ENCODE measurements at places on chromosomes 4 and X.

DNA sequence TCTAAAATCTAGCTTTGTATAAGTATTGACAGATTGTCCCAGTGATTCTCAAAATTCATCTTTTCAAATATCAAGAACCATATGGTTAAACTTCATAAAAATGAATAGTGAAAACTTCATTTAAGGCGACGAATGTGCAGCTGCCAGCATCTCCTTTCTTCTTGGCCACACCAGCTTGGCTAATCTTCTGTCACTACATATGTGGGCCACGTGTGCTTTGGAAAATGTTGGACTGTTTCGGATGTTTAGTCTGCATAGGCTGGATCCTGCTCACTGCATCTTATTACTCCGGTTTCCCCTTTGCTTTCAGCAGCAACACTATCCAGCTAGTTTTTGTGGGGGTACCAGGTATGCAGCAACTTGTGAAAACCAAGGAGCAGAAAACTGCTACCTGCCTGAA, 221.9 kb downstream of the BMPR1B start:
- DNase-seq: no peak

DNA sequence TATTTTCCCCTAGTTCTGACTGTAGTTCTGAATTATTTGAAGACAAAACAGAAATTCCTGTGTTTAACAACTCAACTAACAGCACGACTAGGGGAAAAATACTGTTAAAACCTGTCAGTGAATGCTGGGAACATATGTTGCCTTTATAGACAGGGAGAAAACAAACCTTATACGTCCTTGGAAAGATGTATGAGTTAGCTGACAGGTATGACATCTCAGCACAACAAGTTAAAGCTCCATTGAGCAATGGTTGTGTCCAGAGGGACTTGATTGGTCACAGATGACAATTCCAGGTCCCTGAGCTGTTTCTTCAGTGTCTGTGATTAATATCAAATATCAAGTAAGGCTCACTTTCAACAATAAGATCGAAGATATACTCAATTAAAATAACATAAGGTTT, 58.2 kb upstream of the DDIT4L start:
- DNase-seq: no peak

- DNase-seq: no peak
Measured at GRCh38 chr4:10599574-10599973, 85.0 kb downstream of the CLNK start.

DNA sequence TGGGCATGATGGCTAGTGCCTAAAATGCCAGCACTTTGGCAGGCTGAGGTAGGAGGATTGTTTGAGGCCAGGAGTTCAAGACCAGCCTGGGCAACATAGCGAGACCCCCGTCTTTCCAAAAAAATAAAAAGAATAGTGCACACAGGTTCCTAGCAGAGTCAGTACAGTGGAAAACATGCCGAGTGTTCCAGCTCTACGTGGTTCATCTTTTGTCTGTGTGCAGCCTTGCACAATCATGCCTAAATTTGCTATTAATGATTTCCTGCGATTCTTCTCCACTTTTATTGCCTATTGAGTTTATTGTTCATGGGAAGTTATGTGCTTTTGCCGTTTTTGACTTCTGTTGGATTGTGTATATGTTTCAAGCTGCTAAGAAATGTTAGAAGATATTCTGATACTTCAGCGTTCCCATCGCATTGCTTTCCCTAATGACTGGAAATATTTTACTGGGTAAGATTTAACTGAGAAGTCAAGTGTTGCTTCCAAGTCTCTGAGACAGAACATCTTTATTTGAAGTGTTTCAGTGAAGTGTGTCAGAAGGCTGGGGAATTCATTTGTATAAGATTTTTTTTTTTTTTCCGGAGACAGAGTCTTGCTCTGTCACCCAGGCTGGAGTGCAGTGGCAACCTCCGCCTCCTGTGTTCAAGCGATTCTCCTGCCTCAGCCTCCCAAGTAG, 11.3 kb downstream of the DOCK11 start:
- DNase-seq: no peak

DNA sequence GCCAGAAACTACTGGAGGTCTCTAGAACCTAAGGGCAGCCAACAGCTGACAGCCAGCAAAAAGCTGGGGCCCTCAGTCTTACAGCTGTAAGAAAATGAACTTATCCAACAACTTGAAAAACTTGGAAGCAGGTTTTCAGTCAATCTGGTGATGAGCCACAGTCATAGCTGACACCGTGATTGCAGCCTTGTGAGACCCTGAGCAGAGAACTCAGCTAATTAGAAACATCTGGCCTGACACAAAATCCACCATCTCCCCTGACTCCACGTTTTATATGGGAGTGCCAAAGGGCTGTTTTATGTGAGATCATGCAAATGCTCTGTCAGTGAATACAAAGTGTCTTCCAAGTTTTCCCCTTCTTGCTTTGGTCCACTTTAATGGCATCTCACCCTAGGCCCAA, 198.8 kb upstream of the DCAF8L1 start:
- no peak for DNase-seq

- peak; percentile 71 for DNase-seq
Measured at GRCh38 chr4:1693131-1693896, 9.2 kb upstream of the FAM53A start.

- DNase-seq: no peak
Measured at GRCh38 chrX:118216509-118216908, 99.9 kb upstream of the KLHL13 start.
